ENCODE measurements at places on chromosomes 4 and X.

GRCh38 chr4:160592258-160592657, 1489.4 kb downstream of the RAPGEF2 start:
- DNase-seq = no peak

DNA sequence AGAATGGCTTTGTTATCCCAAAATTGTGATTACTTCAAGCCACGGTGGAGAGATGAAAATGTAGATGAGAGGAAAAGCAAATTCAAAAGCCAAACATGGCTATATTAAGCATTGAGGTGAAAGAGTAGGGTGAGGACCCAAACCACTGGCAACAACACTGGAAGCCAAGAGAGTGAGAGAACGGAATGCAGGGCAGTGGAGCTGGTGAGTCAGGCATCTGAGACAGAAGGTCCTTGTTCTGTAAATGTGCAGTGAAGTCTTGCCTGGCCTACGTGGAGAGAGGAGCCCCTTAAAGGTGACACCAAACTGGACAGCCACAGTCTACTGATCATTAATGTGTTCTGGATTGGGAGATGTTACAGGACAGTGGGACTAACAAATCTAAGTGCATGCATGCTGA, 22.8 kb upstream of the SEC24B start:
- no peak for DNase-seq

DNA sequence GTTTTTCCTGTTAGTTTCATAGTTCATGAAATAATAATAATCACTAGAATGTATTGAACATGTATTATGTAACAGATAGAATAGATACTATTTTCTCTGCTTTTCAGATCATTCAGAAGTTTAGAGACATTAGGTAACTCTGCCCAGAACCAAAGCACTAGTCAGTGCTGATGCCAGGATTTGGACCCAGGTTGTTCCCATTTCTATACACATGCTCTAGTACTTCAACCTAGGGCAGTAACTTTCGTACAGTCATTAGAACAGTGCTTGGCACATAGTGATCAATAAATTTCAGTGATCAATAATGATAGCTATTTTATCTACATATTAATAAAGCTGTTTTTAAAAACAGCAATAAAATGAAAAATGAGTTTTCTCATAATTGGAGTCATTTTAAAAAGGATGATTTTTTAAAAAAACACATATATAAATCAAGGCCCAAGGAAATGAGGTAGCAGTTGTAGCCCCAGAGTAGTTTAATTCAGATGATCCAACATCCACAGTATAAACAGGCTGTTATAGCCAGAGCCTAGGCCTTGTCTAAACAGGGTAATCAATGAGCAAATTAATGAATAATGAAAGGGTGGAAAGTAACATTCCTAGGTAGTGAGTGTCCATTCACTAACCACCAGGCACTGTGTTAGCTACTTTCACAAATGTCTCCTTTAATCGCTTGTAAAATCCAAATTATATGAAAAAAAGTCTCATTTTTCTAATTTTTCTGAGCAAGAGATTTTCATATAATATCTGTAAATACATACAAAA, 25.6 kb downstream of the TXK start:
- DNase-seq = no peak

GRCh38 chr4:144213371-144213770, 72.9 kb upstream of the GYPA start:
- DNase-seq = no peak

GRCh38 chr4:76752861-76753501, 145.0 kb downstream of the SOWAHB start:
- no peak for DNase-seq

DNA sequence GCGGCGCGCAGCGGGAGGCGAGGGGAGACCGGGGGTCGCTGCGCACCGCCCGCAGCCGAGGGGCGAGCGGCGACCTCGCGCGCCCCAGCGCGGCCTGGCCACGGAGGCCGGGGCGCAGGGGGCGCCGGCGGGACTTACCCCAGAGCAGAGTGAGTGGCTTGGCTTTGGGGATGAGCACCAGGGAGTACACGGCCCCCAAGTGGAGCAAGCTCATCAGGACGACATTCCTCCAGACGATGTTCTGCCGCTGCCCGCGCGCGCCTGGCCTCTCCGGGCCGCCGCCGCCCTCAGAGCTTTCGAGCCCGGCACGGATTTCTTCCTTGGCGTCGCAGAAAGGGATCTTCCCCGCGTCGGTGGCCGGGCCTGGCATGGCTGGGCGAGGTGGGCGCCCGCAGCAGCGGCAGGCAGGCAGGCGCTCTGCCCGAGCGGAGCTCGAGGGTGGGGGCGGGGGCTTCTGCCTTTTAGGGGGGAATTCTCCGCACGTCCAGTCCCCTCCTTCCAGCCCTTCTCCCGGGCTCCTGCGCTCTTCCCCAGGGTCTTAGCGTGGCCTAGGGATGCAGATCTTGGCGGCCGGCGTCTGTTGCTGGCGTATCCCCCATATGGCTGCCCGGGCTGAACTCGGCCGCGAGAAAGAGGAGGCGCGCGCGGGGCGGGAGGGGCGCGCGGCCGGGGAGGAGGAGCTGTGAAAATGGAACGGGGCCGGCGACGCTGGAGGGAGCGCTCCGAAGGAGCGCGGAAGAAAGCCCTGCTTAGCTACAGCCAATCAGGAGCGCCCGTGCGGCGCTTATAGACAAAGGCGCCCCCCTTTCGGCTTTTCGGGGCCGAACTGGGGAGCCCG, at the start of gene SCD5:
Gene SCD5 (minus strand): TSS at position 629 of the 838 bp plus-strand sequence. CDS start 259 bp downstream, at position 370.
- peak; percentile 75 for DNase-seq

All from nephron progenitor cell (in vitro differentiated cells).